ENCODE measurements at places on chromosomes 4 and X. TPM values are rescaled to one million over a fixed set of nuclear protein-coding genes. Genes with fewer than 3 reads are reported as not detected.

Gene FGF2
- total RNA-seq = 9.1 TPM

Gene S100P
- total RNA-seq = 2.0 TPM

Gene RASSF6
- under 0.01 TPM for total RNA-seq

Gene PAGE3
- not detected for total RNA-seq

Gene ARSJ
- 0.49 TPM for total RNA-seq

Gene GABRG1
- total RNA-seq = 21.9 TPM

Gene TREX2
- 0.25 TPM for total RNA-seq

Gene GLUD2
- 0.49 TPM for total RNA-seq

Gene LRP2BP
- 4.2 TPM for total RNA-seq

Gene NAP1L2
- 29.7 TPM for total RNA-seq

Gene PTPN13
- 50.4 TPM for total RNA-seq

Data from temporal lobe (tissue), 4 donors.